ENCODE measurements at places on chromosomes 6 and 20. TPM values are rescaled to one million over a fixed set of nuclear protein-coding genes. Genes with fewer than 3 reads are reported as not detected.

Gene KCNK5
- total RNA-seq: 1.0 TPM

Gene WFDC12
- total RNA-seq: not detected

DNA sequence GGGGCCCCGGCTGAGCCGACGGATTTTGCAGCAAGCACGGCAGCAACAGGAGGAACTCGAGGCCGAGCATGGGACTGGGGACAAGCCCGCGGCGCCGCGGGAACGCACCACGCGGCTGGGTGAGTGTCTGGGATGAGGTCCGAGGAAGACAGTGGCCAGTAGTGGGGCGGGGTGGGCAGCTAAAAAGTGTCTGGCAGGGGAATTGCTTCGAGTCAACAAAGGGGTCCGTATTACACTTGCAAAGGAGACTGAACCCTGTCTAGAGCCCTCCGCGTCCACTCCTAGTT is 356 bp downstream of the BYSL start:
- DNase-seq: no peak

DNA sequence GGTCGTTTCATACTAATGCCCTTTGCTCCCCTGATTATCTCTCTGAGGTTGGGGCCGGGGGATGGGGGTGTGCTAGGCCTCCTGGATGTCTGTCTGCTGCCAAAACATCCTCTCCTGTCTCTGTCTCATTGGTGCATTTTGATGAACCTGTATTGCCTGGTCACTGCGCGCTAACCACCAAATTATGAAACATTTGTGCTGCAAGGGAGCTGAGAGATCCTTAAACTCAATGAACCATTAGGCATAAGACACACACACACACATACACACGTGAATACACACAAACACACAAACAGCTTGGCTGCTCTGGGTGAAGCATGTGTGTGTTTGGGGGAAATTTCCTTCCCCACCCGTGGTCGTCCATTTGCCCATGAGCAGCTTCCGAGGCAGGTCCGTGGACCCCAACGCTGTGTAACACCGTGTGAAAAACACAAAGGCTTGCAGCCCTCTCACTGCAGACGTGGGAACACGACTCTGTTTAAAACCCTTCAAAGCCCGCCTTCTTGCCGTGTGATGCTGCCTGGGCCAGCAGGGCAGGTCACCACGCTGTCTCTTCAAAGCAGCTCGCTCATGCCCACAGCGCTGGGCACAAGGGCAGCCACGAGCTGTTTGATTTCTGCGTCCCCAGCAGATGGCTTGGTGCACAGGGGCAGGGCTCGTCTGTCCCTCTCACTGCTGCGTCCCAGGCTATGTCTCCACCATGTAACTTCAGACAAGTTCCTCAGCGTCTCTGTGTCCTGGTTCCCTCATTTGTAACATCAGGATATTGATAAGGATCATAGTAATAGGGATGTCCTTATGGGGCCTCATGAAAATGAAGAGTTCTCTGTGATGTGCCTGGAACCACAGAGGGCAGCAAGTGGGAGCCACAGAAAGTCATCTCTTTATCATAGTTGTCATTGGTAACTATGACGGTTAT is 96.8 kb downstream of the CDH26 start:
- DNase-seq: no peak

GRCh38 chr20:1673424-1673823 is 15.8 kb upstream of the SIRPG start:
- no peak for DNase-seq

- DNase-seq: no peak
Observed at GRCh38 chr6:105369145-105369544, 33.7 kb downstream of the PREP start.

DNA sequence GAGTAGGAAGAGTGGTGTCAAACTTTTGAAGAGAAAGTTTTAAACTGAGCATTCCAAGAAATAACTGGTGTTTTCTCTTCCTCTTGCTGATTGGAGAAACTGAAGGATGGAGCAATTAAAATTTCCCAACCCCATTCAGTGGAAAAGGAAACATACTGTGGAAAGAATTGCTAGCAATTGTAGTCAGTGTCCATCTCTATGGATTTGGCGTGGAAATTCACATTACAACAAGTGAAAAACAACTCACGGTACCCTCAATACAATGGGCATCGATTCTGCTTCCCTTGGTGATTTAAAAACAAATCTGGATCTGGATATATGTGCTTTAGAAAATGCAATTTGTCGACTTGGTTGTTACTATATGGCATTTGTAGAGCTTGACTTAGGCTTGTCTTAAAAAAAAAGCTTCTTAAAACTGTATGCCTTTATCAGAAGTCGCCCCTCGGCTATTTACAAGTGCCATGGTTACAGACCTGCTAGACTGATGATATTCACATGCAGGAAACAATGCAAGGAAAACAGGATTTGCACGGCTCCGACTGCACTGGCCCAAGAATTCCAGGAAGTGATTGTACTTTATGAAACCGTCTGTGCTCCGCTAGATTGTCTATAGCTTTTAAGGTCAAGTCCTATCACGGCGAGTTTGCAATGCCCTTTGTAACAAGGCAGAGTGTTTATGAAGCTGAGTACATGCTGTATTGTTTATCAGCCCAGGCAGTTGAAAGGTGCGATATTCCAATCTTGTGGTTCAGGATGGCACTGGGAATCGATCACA is 131.7 kb upstream of the PHACTR1 start:
- DNase-seq: no peak

DNA sequence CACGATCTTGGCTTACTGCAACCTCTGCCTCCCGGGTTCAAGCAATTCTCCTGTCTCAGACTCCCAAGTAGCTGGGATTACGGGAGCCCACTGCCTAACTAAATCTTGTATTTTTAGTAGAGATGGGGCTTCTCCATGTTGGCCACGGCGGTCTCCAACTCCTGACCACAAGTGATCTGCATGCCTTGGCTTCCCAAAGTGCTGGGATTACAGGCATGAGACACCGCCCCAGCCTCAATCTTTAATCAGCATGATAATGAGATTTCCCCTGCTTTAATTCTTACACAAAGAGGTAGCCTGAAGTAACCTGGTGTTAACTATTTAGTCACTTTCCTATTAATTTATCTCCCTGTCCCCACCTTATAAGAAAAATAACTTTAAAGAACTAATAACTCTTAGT is 31.3 kb upstream of the TRDN start:
- no peak for DNase-seq

DNA sequence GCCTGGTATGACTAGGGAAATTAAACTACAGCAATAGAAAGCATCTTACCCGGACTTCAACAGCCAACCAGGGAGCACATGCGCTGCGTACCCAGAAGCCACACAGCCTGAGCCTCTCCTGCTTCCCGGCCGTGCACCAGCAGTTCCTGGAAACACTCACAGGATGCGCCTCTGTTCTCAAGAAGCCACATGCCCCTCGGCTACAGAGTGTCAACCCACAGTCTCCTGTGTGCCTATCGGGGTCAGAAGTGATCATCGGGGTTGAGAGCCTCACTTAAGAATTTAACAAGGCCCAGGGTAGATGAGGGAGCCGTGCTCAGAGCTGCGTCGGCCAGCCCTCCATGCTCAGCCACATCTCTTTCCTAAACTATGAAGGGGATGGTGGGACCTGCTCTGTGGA is 147.2 kb upstream of the GGTLC1 start:
- DNase-seq: no peak

- DNase-seq: no peak
Observed at GRCh38 chr6:159934181-159934580, 34.7 kb upstream of the IGF2R start.
